Stomach (tissue), 19 donors: ENCODE measurements at places on chromosomes 5 and 9.

- no peak for DNase-seq
These were observed 812 bp downstream of the SREK1 start for GRCh38 chr5:66144834-66145390.

DNA sequence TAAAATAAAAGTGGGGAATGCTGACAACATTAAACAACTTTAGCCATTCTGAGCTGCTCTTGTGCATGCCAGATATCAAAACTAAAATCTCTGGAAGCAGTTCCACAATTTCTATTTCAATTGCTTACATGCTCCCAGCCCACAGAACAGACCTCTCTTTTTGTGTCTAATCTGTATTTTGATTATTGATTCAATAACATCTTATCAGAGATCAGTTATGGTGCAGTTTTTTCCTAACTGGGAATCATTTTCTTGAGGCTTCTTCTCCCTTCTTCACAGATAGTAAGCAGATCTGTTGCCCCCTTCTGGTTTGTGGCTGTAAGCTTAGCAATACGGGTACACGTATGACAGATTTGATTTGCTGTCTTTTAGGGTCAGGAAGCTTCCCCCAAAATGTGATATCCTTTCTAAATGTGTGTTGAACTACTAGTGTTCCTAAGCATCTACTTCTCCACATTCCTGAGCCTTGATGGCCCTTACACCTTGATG lies 39.4 kb downstream of the MRPS27 start:
- DNase-seq = no peak

- peak; percentile 46 for DNase-seq
These were observed 61.5 kb downstream of the MAMDC2 start for GRCh38 chr9:70105147-70105546.

DNA sequence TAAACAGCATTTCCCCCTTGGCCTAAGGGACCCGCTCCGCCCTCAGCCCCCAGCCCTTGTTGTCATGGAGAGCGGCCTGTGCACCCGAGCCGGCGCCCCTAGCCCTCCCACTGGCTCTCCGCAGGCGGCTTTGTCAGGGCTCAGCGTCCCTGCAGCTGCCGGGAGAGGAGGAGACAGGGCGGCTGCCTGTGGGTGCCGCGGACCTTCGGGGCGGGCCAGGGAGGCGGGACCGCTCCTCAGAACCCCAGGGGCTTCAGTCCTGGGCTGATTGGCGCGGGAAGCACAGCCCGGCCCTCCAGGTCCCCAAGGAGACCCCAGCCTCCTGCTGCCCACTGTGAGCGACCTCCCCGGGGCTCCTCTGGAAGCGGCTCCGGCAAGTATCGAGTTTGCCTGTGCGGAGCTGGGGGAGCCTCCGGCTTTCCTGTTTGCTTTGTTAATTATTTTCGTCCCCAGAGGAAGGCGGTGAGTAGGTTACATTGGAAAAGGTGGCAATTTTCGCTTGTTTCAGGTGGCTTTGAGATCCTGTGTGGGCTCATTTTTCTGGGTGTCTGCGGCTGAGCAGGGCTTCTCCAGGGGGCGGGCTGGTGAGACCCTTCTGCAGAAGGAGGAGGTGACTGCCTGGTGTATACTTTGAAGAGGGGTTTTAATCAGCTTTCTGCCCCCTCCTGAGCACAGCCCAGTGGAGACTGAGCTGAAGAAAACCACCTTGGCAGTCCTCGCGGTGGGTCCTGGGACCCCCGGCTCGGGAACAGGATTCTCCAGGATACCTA lies at the start of gene FGD3:
Gene FGD3, plus strand, starts transcription at position 256 of the 770 bp plus-strand sequence. CDS start 28,734 bp downstream, outside the sequence.
- peak; percentile 43 for DNase-seq

DNA sequence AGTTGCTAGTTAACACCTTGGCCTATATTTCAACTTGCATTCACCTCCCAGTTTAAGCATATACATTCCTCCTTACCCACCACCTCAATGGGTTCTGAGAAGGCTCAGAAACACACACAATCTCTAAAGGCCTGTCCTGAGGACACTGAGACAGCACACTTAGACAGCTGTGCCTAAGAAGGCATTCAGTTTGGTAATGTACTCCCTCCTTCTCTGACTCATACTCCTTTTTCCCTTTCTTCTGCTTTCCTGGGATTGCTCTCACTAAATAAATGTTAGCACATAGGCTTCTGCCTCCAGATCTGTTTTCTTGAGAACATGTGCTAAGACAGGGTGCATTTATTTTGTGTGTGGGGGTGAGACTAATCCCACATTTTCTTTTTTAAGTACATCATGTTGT lies 456.8 kb upstream of the CDH6 start:
- DNase-seq = no peak

- no peak for DNase-seq
These were observed 2295.0 kb upstream of the ACO1 start for GRCh38 chr9:30089428-30089827.

DNA sequence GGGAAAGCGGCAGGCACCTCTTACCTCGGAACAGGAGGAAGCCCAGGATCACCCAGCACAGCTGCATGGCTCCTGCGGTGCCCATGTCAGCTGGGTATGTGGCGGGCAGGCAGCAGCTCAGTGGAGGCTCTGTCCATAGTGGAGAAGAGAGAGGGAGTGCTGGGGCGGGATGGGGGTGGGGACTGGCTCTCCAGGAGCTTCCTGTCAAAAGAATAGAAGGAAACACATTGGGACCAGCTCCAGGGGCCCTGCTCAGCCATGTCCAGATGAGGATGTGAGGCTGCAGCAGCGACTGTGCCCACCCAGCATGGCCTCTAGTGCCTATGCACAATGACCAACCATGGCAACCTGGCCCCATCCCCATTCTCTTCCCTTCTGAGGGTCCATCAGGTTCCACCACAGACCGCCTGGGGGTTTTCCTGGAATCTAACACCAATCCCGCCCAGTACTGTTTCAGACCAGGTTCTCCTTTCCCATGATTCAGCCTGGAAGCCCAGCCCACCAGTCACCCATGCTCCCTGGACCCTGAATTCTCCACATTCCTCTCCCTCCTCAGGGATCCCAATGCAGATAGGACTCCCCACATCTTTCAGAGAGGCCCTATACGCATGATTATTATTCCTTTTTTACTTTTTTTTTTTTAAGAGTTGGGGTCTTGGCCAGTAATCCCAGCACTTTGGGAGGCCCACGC lies at the start of gene ECSCR:
Gene ECSCR, minus strand, starts transcription at position 158 of the 691 bp plus-strand sequence. Its CDS starts 73 bp downstream, at position 85.
- DNase-seq = peak; percentile 60

- no peak for DNase-seq
These were observed 38.1 kb upstream of the ZCCHC7 start for GRCh38 chr9:37082214-37082765.
